ENCODE measurements at places on chromosomes 6 and 20.

- DNase-seq = no peak
Measured at GRCh38 chr20:59682603-59683002, 78.3 kb downstream of the PHACTR3 start.

- DNase-seq = no peak
Measured at GRCh38 chr6:36973190-36973589, 12.8 kb downstream of the MTCH1 start.

DNA sequence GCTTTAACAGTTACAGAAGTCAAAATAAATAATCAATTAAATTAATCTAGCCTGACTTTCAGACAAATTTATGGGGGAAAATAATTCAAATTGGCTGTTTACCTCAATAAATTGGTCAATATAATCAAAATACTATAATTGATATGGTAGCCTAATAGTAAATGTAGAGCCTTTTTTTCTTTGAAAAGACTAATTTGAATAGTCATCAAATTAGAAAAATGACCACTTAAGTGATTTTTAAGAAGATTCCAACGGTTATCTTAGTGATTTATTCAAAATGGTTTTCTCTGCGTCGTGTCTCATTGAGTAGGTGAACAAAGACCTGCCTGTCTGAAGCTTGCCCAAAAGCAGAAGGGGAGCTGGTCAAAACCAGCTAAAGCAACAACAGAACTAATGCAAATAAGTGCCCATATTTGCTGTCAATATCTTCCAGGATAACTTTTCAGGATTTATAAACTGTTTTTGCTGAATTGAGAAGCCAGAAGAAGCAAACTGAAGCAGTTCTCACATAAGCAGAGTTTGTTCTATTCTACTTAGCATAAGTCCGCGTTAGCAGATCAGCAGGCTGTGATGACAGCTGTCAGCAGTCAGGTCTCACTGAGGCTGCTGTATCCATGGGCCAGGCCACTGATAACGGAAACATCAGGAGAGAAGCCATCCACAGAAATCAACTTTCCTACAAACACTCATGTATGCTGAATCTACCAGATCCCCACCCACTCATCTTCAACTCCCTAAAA lies 7.0 kb downstream of the RCAN2 start:
- DNase-seq = no peak

DNA sequence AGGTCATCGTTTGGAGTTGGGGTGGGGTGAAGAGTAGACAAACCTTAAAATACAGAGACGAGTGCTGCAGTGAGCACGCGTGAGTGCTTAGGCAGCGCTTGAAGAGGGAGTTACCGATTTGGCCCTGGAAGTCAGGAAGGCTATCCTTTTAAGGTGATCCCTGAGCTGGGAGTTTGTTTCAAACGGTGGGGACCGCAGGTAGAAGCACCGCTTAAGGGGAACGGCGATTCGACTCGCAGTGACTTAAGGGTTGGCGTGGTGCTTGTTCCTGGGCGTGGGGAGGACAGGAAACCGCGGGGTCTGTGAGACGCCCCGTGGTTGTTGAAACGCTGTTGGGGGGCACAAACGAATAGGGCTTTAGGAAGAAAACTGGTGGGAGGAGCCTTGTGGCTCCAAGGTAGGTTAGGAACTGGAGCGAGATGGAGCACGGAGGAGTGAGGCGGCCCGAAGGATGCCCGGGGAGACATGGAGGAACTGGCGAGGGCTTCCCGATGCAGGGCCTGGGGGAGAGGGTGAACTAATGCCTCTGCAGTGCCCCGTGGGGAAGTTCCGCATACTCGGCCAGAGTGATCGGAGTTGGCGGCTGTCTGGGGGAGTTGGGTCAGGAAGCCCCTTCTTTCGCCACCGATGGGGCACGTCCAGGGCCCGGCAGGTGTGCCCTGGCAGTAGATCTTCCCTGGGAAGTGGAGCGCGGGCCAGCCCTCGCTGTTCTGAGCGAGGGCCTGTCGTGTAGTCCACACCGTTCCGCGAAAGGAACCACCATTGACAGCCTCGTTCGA lies 1.3 kb upstream of the CDYL start:
- DNase-seq = peak; percentile 3

DNA sequence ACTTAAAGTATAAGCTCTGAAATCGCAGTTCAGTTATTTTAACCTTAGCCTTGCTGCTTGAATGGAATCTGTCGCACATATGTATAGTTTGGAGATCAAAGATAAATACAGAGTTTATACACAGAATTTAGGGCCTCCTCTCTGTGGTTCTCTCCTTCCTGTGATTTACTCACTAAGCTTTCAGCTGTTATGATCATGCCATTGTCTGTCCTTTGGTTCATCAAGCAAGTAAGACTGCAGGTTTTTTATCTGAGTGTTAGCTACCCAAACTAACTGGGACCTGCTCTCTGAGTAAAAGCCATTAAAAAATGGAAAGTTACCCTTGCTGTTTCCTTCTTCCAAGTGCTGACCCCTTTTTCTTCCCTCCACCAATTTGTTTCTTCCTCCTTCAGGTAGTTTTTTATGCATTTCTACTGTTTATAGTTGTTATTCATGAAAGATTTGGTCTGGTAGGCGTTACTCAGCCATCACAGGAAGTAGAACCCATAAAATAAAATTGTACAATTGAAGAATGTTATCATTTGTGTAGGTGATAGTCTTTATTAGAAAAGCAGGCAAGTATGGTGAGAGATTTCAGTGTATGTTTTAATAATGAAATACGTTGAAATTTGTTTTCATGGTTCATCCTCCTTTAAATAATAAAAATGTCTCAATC lies 33.7 kb upstream of the SUMO4 start:
- no peak for DNase-seq

All from T-helper 2 cell (primary cell).